ENCODE measurements at places on chromosomes 2 and 18.
A peak's percentile ranks its signal among the peaks of the same experiment; 100 is the strongest.

DNA sequence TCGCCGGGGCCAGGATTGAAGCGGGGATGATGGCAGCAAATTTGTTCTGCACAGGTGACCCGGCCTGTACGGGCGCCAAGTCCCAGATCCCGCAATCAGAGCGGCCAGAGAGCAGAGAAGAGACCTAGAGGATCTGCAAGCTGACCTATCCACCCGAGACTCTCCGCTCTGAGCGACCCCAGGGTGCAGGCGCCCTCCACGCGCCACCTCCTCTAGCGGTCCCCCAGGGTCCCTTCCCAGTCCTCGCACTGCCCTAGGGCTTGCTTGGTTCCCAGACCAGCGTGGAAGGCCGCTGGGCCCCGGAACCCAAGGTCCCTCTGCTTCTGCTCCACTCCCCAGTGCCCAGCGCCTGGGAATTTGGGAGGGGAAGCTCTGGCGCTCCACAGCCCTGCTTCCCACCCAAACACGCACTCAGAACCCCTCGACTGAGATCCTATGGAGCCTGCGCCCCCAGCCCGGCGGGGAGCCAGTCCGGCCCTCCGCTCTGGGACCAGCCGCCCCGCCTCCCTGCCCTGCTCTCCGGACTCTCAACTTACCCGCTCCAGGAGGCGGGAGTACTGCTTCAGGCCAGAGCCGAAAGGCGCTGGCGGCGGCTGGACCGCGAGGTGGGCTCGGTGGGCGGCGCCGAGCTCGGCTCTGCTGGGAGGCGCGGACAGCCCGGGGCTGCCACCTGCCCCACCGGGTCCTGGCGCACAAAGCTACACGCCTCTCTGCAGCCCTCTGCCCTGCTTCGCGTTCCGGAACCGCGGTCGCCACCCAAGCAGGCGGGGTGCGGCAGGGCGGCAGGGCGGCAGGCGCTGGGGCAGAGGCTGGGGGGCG is 3.0 kb upstream of the SIX3 start:
- ATAC-seq, result no peak

DNA sequence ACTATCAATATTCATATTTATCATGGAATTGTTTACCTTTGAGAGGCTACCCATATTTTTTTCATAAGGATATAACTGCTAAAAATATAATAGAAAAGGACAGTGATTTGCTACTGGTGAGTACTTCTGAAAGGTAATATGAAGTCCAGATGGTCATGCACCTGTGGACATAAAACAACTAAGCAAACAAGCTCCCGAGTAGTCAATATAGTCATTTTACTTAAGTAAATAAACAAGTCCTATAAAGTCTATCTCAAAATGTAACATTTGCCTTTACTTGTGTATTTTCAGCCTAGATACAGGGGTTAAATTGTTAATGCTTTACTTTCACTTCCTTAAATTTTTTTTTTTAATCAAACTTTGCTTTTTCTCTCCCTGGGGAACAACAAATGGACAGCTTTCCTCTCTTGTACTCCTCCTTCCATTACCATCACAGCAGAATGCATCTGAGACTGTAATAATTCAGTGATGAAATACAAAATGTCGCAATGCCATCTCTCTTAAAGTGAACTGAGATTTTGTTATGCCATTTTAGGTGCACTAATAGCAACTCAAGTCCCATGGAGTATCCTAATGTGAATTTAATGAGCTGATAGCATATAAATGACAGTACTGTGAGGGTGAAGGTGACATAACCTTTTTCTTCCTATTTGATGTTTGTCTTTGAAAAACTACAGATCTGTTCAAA is 1325.4 kb upstream of the ZEB2 start:
- ATAC-seq, result no peak

DNA sequence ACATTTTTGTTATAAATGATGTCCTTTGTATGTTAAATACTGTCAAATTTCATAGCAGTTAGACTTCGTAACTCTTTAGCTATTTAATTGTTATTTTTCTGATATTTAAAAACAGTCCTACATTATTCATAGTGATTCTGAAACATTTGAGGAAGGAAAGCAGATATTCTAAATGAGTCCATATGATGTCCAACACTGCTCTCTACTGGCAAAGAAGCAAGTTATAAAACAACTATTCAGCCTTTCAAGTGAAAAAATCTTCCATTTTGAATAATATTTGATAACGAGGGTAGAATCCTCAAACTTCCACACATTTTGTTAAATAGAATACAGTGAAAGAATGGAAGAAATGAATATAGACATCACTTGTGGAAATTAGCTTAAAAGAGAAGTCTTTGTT is 220.8 kb downstream of the GULP1 start:
- no peak for ATAC-seq

DNA sequence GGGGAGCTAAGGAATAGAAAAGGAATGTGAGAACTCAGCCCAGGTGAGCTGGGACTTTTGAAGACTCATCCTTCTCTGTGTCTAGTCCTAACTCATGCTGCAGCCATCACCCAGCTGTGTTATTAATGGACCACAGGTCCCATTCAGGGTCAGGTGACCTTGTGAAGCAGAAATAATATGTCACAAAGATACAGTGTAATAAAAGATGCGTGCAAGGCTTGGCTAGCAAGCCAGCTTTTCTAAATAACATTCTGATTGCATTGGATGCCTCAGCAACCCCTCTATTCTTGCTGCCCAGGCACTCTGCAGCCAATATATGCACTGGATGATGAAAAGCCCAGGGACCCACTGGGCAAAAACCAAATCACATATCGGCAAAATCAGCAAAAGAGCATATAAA is 393.1 kb upstream of the PIK3C3 start:
- no peak for ATAC-seq

DNA sequence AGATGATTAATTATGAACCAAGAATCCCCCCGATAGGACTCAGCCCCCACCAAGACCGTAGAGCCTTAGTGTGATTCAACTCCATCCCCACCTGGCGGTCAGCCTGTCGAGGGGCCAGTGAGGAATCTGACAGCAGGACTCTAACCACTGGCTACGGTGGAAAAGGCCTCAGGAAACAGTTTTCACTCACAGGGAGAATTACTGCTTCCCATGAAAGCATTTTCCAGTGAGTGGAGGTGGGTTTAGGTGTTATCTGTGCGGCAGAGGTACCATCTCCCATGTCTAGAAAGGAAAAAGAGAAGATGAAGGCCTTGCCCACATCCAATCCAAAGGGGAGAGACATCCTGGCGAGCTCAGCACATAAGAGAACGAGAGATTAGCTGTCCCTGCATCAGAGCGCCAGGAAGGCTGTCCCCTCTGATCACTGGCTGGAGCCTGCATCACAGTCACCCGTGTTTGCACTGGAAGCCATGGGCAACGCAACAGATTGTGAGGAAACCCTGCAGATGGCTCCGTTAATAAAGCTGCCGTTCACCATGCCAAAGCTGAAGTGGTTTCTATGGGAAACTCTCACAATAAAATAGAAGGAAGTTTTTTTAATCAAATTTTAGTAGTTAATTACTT is 22.3 kb downstream of the COX7A2L start:
- ATAC-seq, result no peak

- ATAC-seq, result peak; percentile 62
Measured at GRCh38 chr2:88545118-88545517, 82.1 kb downstream of the EIF2AK3 start.

DNA sequence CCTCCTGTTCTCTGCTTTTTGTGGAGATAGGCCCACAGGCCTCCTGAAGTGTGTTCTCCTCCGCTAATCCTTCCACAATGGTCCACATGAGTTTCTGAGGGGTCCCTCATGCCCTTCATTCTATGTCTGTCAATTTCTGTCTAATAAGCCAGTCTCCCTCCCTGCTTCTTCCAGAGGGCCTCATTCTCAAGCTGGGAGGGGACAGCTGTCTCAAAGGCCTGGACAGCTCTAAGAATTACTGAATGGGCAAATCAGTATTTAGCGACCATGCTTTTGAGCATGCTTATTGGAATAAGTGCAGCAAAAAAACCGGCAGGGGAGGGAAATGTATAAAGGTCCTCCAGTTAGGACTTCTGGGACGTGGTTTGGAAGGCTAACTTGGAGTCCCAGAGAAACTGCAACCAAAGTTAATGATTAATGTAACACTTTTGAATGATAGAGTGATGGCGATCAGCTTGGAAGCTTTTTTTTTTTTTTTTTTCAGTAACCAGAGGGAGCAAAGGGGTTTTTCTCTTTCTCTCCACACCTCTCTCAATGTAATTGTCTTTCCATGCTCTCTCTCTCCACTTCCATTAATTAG is 890.7 kb upstream of the POU3F3 start:
- no peak for ATAC-seq

GRCh38 chr2:151796774-151797173 is 31.4 kb downstream of the ARL5A start:
- ATAC-seq, result no peak

GRCh38 chr2:15313657-15314056 is 247.5 kb downstream of the NBAS start:
- ATAC-seq, result no peak

- ATAC-seq, result no peak
Measured at GRCh38 chr2:112480530-112481049, 1.4 kb upstream of the TTL start.

DNA sequence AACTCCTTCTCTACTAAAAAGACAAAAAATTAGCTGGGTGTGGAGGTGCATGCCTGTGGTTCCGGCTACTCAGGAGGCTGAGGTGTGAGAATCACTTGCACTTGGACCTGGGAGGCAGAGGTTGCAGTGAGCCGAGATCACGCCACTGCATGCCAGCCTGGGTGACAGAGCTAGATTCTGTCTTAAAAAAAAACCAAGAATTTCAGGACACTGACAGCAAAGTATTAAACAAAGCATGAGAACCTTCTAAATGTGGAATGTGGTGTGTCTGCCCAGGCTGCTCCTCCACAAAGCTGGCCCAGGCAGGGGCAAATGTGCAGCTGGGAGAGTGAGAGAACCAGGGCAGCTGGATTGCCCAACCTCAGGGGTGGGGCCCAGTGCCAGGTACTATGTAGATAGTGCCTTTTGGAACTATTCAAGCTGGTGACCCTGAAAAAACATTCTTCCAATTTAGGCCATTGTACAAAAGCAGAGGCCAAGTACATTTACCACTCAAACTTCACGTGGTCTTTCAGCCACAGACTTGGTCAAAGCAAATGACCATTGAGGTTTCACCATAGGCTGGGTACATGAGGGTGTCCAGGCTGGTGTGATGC is 6.7 kb upstream of the UGT1A5 start:
- peak; percentile 92 for ATAC-seq

- ATAC-seq, result no peak
Measured at GRCh38 chr2:84782717-84783442, 98.0 kb downstream of the TRABD2A start.

- no peak for ATAC-seq
Measured at GRCh38 chr2:120383631-120384340, 37.9 kb downstream of the INHBB start.

DNA sequence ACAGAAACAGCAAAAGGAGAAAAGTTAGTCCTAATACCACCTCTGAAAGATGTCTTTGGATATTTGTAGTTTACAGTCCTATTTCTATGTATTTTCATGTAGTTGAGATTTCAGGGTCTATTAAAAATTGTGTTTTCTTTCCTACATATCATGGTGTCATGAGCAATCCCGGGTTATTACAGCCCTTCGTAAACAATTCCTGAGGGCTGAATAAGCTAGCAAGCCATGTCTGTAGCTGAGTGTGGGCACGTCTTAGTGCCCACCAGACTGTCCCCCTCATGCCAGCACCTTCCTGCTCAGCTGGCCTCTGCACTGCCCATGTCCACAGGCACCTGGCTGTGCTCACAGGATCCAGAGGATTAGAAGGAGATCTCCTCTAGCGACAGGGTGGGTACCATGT is 60.6 kb downstream of the CTIF start:
- ATAC-seq, result no peak

GRCh38 chr18:45771587-45772480 is 47.9 kb downstream of the SLC14A1 start:
- ATAC-seq, result no peak

DNA sequence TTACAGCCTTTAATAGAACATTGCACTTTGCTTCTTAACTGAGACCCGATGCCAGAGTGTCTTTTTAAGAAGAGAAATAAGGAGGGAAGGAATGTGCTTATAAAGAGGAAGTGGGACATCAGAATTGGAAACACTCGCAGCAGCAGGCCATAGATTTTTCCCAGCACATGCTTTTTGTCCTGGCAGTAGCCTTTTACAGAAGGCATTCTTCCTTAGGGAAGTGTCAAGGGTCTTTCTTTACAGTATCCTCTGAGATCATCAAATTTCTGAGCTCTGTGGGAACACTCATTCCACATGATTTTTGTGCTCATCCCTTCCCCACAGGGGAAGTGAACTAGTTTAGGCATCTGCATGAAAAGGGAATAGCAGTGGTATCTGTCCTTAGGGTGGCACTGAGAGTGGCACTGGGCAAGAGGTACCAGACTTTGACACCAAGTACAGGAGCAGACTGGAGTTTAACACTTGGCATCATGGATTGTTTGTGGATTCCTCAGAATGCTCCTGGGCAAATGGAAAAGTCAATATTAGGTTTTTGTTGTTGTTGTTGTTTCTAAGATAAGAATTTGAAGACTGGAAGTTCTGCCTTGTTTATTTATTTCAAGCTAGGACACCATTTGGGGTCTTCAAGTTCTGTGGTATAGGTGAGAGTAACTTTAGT is 4.1 kb downstream of the MYO1B start:
- no peak for ATAC-seq

All from esophagus mucosa (tissue), 1 donor.